ENCODE measurements at places on chromosomes 12 and 14. TPM values are rescaled to one million over a fixed set of nuclear protein-coding genes. Genes with fewer than 3 reads are reported as not detected.
A peak's percentile ranks its signal among the peaks of the same experiment; 100 is the strongest.

Gene TAS2R42
- not detected for total RNA-seq

Gene TEAD4
- total RNA-seq = 62.6 TPM

Gene PLEKHD1
- 0.49 TPM for total RNA-seq

Gene PXMP2
- total RNA-seq = 62.7 TPM

Gene POC1B
- 30.7 TPM for total RNA-seq

Gene GPR132
- total RNA-seq = 18.6 TPM

GRCh38 chr12:2999265-2999841 lies 40.2 kb downstream of the TEAD4 start:
- H3K36me3 ChIP-seq = no peaks in the 10 kb centered on the region
- DNase-seq = no peak
- no peak overlapping the region for H3K4me3 ChIP-seq

DNA sequence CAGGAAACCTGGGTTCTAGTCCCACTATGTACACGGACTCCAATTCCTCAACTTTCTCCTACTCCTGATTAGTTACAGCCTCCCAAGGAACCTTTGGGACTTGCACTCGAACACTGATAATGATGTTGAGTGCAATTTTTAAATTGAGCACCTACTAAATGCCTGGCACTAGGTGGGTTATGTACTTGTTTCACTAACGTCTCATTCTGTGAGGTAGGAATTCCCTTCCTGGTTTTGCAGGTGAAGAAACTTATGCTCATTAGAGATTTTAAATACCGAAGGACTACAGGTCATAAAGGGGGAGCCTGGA lies 536 bp downstream of the PARPBP start:
- peak overlapping the region; percentile 96 for H3K4me3 ChIP-seq
- H3K36me3 ChIP-seq = no peaks in the 10 kb centered on the region
- H3K27me3 ChIP-seq = no peaks in the 10 kb centered on the region
- H3K4me1 ChIP-seq = peaks cover 17% of the 10 kb centered on the region
- no peak for DNase-seq

- no peak overlapping the region for H3K4me3 ChIP-seq
- no peaks in the 10 kb centered on the region for H3K27me3 ChIP-seq
- DNase-seq = no peak
- no peaks in the 10 kb centered on the region for H3K4me1 ChIP-seq
- no peaks in the 10 kb centered on the region for H3K36me3 ChIP-seq
These were observed 21.1 kb downstream of the GYS2 start for GRCh38 chr12:21583587-21583986.

- no peak for DNase-seq
- no peaks in the 10 kb centered on the region for H3K4me1 ChIP-seq
- H3K27me3 ChIP-seq = no peaks in the 10 kb centered on the region
- no peak overlapping the region for H3K27ac ChIP-seq
- H3K36me3 ChIP-seq = no peaks in the 10 kb centered on the region
These were observed 38.5 kb downstream of the TSPAN11 start for GRCh38 chr12:30964896-30965612.

- H3K36me3 ChIP-seq = no peaks in the 10 kb centered on the region
- no peak overlapping the region for H3K27ac ChIP-seq
- no peak overlapping the region for H3K4me3 ChIP-seq
- H3K4me1 ChIP-seq = peaks cover 15% of the 10 kb centered on the region
- H3K27me3 ChIP-seq = no peaks in the 10 kb centered on the region
These were observed 50.4 kb downstream of the CHGA start for GRCh38 chr14:92973261-92973797.

DNA sequence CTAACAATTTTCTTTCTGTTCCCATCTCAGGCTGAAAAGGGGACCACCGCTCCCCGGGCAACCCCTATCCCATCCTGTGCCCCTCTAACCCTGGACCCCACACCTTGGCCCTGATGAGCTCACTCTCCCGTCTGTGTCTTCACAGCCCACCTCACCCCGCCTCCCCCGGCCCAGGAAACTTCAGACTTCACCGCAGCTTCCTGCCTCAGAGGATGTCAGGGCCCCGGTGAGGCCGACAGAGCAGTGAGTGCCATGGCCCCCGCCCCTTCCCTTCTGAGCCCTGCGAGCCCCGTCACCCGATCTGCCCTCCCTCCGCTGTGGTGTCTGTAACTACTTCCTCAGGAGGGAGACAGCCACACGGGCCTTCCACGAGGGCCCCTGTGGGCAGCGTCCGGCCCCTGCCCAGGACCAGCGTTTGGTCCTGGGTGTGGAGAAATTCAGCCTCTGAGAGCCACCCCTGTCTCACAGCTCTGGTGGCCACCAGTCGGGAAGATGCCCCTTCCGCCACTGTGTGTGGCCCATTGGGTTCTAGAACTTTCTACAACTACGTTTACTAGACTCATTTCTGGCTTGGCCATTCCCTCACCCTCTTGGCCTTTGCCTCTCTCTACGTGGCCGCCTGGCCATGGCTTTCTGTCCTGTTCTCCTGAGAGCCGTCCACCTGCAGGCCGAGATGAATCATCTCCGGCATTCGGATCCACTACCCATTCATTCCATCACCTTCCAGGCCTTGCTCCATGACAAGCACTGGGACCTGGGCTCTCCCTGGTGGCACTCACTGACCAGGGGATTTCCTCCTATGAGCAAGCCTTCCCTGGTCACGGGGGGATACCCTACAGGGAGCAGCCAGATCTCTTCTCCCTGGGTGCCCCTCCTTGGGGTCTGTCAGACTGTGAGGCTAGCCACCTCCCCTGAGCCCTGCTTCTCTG lies 3.4 kb downstream of the RHOF start:
- H3K36me3 ChIP-seq = no peaks in the 10 kb centered on the region
- H3K4me1 ChIP-seq = peaks cover 20% of the 10 kb centered on the region
- H3K27me3 ChIP-seq = no peaks in the 10 kb centered on the region
- no peak overlapping the region for H3K27ac ChIP-seq
- H3K4me3 ChIP-seq = peak overlapping the region; percentile 20
- DNase-seq = no peak

DNA sequence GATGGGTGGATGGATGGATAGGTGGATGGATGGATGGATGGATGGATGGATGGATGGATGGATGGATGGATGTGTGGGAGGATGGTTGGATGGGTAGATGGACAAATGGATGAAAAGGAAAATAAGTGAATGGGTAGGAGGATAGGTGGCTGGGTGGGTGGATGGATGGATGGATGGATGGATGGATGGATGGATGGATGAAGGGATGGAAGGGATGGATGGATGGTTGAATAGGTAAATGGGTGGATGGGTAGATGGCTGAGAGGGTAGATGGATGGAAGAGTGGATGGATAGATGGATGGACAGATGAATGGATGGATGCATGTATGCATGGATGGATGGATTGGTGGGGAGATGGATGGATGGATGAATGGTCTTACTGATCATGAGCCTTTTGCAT lies 36.5 kb downstream of the MAP1LC3B2 start:
- peaks cover 11% of the 10 kb centered on the region for H3K4me1 ChIP-seq
- DNase-seq = no peak
- no peak overlapping the region for H3K27ac ChIP-seq
- H3K4me3 ChIP-seq = no peak overlapping the region

DNA sequence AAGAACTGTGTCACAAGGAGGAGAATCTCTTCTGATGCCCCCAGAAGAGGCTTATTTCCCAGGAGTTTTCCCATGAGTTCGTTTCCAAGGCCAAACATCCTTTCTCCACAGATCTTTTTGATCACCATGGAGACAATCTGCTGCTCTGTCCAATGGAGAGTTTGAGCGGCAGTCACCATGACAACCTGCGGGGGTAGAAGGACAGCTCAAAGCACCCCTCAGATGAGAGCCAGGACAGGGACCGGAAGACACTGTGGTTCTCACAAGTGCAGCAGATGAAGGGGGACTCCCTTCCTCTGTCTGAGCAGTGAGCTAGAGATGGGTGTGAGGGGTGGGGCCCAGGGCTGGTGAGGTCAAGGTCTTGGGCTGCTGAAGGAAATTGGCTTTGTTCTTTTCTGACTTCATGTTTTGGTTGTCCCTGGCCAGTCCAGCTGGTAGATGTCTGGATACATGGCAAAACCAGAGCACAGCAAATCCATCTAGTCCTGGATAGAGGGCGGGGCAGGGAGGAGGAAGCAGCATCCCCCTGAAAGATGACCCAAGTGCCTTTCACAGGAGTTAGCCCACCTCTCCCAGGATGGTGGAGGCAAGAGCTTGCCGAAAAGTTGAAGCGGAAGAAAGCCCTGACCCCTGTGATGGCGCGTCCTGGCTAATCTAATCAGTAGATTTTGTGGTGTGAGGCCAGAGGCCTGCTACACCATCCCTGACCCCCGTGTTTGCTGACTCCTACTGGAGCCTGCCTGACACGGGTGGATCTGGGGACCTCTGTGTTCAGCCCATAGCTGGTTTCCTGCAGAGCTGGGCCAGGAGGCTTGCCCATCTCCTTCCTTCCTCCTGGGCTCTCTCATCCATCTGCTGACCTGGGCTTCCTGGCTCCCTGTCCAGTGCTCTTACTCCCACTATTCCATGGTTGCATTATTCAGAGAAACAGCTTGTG lies 24.4 kb downstream of the DHRS2 start:
- H3K36me3 ChIP-seq = no peaks in the 10 kb centered on the region
- H3K27me3 ChIP-seq = no peaks in the 10 kb centered on the region
- H3K4me1 ChIP-seq = no peaks in the 10 kb centered on the region
- DNase-seq = no peak

GRCh38 chr12:6818222-6818621 lies 3.4 kb upstream of the GPR162 start:
- H3K4me3 ChIP-seq = no peak overlapping the region
- H3K36me3 ChIP-seq = no peaks in the 10 kb centered on the region
- no peak overlapping the region for H3K27ac ChIP-seq
- DNase-seq = no peak

GRCh38 chr12:58286353-58286752 lies 345.0 kb downstream of the ATP23 start:
- H3K4me1 ChIP-seq = peaks cover 10% of the 10 kb centered on the region
- H3K36me3 ChIP-seq = no peaks in the 10 kb centered on the region

DNA sequence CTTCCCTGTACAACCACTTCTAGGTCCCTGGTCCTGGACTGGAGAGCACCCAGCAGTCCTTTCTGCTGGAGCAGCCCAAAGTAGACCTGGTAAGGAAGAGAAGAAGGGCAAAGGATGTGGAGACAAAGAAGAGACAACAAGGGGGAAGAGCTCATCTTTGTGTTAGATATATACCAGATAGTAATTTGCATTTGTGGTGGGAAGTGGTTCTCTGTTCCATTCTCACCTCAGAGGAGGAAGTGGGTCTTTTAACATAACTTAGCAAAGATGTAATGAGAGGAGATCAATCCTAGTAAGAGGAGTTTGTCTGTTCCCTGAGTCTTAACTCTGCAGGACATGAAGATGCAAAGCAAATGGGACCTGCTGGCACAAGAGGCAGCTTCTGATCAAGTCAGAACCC lies 8.0 kb downstream of the CCDC198 start:
- no peak for DNase-seq
- no peak overlapping the region for H3K27ac ChIP-seq
- H3K4me3 ChIP-seq = no peak overlapping the region
- H3K27me3 ChIP-seq = no peaks in the 10 kb centered on the region
